ENCODE measurements at places on chromosomes 1 and 21. TPM values are rescaled to one million over a fixed set of nuclear protein-coding genes. Genes with fewer than 3 reads are reported as not detected.

GRCh38 chr1:32263744-32264143 is 12.7 kb downstream of the LCK start:
- H3K27ac ChIP-seq: no peak overlapping the region
- H3K4me1 ChIP-seq: no peaks in the 10 kb centered on the region
- no peak overlapping the region for H3K4me3 ChIP-seq
- DNase-seq: no peak

GRCh38 chr1:39653546-39654031 is 14.1 kb upstream of the HEYL start:
- no peaks in the 10 kb centered on the region for H3K36me3 ChIP-seq
- peak; percentile 88 for DNase-seq
- H3K27ac ChIP-seq: peak overlapping the region; percentile 51
- H3K4me1 ChIP-seq: peaks cover 60% of the 10 kb centered on the region

GRCh38 chr1:40050863-40051262 is 10.3 kb downstream of the CAP1 start:
- no peak overlapping the region for H3K27ac ChIP-seq
- no peak overlapping the region for H3K4me3 ChIP-seq
- H3K36me3 ChIP-seq: peaks cover 4% of the 10 kb centered on the region
- DNase-seq: no peak

GRCh38 chr1:157739229-157739901 is 37.6 kb downstream of the FCRL2 start:
- H3K4me1 ChIP-seq: no peaks in the 10 kb centered on the region
- no peak for DNase-seq
- no peaks in the 10 kb centered on the region for H3K36me3 ChIP-seq
- H3K27me3 ChIP-seq: no peaks in the 10 kb centered on the region
- no peak overlapping the region for H3K4me3 ChIP-seq

- H3K27me3 ChIP-seq: no peaks in the 10 kb centered on the region
- DNase-seq: no peak
- no peaks in the 10 kb centered on the region for H3K4me1 ChIP-seq
- no peaks in the 10 kb centered on the region for H3K36me3 ChIP-seq
These were observed 8.8 kb upstream of the ID3 start for GRCh38 chr1:23567996-23568607.

GRCh38 chr1:219659005-219659600 is 46.2 kb upstream of the ZC3H11B start:
- H3K27me3 ChIP-seq: no peaks in the 10 kb centered on the region
- H3K27ac ChIP-seq: no peak overlapping the region

DNA sequence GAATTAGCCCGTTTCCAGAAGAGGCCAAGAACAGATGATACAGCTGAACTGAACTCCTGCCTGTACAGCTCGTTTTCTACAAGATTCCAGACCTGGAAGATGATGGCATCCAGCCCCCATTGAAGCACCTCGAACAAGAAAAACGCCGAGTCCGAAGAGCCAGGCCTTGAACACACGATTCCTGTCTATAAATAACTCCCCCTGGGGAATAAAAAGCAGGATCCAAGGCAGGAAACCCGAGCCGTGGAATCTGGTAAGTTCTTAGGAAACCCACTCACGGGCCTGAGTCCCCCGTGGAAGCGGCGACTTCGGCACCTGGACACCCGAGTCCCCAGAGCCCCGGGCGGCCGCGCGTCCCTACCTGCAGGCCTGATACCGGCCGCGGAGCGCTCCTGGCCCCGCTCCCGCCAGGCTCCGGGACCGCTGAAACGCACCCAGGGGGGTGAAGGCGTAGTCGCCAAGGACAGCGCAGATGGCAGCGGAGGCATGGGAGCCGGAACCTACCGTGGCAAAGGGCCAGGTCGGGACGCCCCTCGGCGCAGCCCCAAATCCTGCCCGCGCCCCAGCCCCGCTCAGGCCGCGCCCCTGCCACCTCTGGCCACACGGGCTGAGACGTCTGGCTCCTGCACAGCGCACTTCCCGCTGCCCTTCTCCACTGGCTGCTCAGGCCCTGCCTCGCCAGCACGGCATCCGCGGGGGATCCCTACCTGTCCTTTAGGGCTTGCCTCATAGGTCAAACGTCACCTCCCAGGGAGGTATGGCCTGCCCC is 14.0 kb upstream of the HLCS start:
- H3K4me1 ChIP-seq: peaks cover 10% of the 10 kb centered on the region
- DNase-seq: no peak
- peak overlapping the region; percentile 55 for H3K4me3 ChIP-seq

DNA sequence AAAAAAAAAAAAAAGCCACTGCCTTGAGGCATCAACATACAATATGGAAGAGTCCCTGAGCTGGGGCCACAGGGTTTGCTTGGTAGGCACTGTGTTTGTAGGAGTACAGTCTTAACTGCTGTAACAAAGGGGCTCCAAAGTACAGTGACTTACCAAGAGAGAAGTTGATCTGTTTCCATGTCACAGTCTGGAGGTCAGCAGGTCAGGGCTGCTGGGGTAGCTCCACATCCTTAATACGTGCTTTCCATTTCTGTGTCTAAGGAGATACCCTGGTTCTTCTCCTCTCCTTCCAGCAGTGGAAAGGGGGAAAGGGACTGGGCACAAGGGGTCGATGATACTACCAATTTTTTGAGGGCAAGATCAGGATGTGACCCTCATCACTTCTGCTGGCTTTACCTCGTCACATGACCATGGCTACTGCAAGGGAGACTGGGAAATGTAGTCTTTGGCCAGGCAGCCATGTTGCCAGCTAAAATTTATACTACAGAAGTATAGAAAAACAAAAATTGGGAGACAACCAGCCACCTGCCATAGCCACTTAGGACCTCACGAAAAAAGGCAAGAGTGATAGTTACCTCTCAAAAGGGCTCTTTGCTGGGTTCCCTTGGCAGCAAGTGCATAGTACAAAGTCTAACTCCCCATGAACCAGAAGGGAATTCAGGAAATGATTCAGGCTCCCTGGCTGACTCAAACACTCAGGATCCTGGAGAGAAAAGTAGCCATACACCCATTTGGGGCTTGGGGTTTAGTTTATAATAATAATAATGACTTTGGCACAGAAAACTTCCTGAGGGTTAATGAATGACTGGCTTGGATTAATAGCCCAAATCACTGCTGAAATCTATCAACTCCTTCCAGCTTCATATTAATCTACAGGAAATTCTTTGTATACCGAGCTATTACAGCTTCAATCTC is 52.7 kb upstream of the ATP5PO start:
- no peak for DNase-seq
- H3K4me1 ChIP-seq: peaks cover 29% of the 10 kb centered on the region
- no peaks in the 10 kb centered on the region for H3K27me3 ChIP-seq
- no peaks in the 10 kb centered on the region for H3K36me3 ChIP-seq

DNA sequence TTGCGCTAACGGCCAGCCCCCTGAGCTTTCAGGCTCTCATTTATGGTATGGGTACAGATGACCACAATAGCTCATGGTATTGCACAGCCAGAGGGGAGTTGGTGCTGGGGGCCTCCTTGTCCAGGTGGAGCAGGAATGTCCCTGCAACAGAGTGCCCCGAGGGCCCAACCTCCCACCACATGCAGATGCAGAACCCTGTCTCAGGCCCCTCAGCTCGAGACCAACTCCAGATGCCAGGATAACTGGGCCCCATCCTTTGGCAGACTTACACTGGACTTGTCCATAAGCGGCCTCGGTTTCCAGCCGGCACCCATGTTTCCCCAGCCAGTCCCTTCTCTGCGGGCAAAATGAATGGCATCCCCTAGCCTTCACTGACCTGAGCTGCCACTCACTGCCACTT is 67.1 kb downstream of the VWA5B1 start:
- no peaks in the 10 kb centered on the region for H3K36me3 ChIP-seq
- H3K4me1 ChIP-seq: peaks cover 38% of the 10 kb centered on the region
- H3K27me3 ChIP-seq: no peaks in the 10 kb centered on the region
- DNase-seq: no peak
- no peak overlapping the region for H3K4me3 ChIP-seq

DNA sequence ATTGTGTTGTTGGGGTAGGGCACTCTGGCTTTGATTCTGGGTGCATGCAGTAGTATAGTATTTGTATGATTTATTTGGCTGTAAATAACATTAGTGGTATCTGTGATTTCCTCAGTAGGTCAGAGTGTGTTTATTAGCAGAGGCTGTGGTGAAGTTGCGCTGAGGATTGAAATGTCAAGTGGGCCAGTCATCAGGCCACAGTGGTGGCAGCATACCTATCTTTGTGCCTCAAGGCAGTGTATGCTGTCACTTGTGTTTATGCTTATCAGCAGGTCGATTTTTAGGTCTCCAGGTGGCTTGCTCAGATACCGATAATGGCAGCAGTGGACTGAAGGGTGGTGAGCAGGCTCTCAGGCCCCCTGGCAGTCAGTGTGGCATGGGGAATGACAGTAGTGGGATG is 11.3 kb downstream of the LY9 start:
- H3K27me3 ChIP-seq: no peaks in the 10 kb centered on the region
- H3K4me3 ChIP-seq: no peak overlapping the region
- H3K4me1 ChIP-seq: no peaks in the 10 kb centered on the region
- no peak overlapping the region for H3K27ac ChIP-seq

- no peaks in the 10 kb centered on the region for H3K4me1 ChIP-seq
- H3K4me3 ChIP-seq: no peak overlapping the region
- no peak overlapping the region for H3K27ac ChIP-seq
- peaks cover 9% of the 10 kb centered on the region for H3K36me3 ChIP-seq
These were observed 12.4 kb downstream of the LEPR start for GRCh38 chr1:65432918-65433317.

- H3K27me3 ChIP-seq: no peaks in the 10 kb centered on the region
- no peaks in the 10 kb centered on the region for H3K4me1 ChIP-seq
- no peak overlapping the region for H3K4me3 ChIP-seq
- no peak for DNase-seq
- H3K36me3 ChIP-seq: no peaks in the 10 kb centered on the region
These were observed 137.5 kb downstream of the HLX start for GRCh38 chr1:221016751-221017150.

- H3K36me3 ChIP-seq: no peaks in the 10 kb centered on the region
- no peaks in the 10 kb centered on the region for H3K27me3 ChIP-seq
- no peak overlapping the region for H3K27ac ChIP-seq
- peaks cover 15% of the 10 kb centered on the region for H3K4me1 ChIP-seq
- H3K4me3 ChIP-seq: no peak overlapping the region
These were observed 326.7 kb downstream of the PAPPA2 start for GRCh38 chr1:176789571-176790090.

DNA sequence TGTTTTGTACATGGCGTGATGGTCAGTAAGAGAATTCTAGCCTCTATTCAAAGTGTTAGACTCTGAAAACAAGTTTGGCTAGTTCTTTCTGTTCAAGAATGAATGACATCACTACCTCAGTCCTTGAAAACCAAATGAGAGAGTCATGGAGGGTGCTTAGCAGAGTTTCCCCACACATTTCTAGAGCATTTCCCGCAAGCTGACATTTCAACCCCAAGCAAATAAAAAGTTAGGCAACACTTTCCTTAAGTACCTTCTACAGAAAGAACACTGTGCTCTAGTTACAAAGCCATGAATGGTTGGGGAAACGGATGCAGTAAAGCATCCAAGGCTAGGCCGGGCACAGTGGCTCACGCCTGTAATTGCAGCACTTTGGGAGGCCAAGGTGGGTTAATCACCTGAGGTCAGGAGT is 47.9 kb upstream of the SLC44A3 start:
- H3K27ac ChIP-seq: no peak overlapping the region
- H3K36me3 ChIP-seq: no peaks in the 10 kb centered on the region
- peaks cover 6% of the 10 kb centered on the region for H3K4me1 ChIP-seq
- DNase-seq: no peak

DNA sequence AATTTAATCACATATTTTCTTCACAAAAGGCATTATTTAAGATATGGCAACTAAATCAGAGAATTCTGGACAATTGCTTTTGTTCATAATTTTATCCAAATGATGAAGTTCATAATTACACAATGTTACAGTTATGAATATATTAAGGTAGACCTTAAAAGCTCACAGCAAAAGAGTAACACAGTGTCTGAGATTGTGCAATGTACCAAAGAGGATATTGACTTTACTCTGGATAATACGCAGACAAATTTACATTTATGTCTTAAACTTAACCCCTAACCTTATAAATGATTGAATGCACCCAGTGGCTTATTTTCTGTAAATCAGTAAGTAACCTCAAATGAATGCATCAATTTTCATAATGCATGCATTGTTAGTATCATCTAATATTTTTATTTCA is 216.2 kb upstream of the SAMSN1 start:
- no peaks in the 10 kb centered on the region for H3K27me3 ChIP-seq
- no peak overlapping the region for H3K4me3 ChIP-seq
- DNase-seq: no peak

DNA sequence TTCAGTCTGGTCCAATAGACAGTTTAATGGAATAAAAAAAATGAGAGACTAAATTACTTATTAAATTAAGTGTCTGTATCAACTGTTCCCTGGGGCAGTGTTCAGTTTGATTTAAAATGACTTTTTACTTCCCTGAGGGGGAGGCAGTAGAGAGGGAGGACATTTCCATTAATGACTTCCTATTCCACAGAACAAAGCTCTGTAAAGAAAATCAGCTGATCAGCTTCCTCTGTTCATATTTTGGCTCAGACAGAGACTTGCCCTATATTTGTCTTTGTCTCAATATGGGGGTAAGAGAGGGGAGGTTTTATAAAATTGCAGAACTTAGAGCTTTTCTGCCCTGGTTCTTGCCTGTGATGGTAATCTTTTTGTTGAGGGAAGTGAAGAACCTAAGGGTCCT is 8.4 kb downstream of the CFAP126 start:
- H3K4me1 ChIP-seq: no peaks in the 10 kb centered on the region
- no peak overlapping the region for H3K27ac ChIP-seq
- no peaks in the 10 kb centered on the region for H3K27me3 ChIP-seq
- H3K4me3 ChIP-seq: no peak overlapping the region

DNA sequence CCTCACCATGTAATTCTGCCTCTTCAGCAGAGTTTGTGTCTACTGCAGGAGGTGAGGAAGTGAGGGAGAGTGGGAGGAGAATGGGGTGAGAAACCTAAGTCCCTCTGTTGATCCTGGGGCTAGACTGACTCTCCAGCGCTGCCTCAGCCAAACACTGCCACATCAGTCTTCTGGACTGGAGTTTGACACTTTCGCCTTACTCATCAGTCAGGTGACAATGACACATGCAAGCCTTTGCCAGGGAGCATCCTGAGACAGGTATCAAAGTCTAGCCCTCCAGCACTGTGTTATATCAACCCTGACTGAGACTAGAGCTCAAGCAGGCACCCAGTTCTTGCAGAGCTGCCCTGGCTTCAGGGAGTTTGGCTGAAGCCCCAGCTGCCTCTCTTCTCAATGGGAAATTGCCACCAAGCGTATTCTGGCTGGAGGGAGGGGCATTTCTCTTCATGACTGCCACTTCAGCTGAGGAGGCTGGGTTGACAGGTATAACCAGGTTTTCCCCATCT is 33.3 kb upstream of the SUCO start:
- H3K4me3 ChIP-seq: no peak overlapping the region
- no peak for DNase-seq
- H3K36me3 ChIP-seq: no peaks in the 10 kb centered on the region
- peaks cover 5% of the 10 kb centered on the region for H3K4me1 ChIP-seq
- no peaks in the 10 kb centered on the region for H3K27me3 ChIP-seq
- no peak overlapping the region for H3K27ac ChIP-seq

GRCh38 chr1:39413902-39414528 is 77.4 kb upstream of the BMP8A start:
- H3K27me3 ChIP-seq: no peaks in the 10 kb centered on the region
- H3K36me3 ChIP-seq: peaks cover 12% of the 10 kb centered on the region
- DNase-seq: no peak
- peak overlapping the region; percentile 8 for H3K4me3 ChIP-seq
- peak overlapping the region; percentile 69 for H3K27ac ChIP-seq

Gene ADORA1
- total RNA-seq: 9.4 TPM

Gene S100A4
- 156 TPM for total RNA-seq

Gene HCN3
- 0.41 TPM for total RNA-seq

Gene CDC7
- total RNA-seq: 0.52 TPM

Measured in right atrium auricular region (tissue), 2 donors.